ENCODE measurements at places on chromosomes 1 and 21.

DNA sequence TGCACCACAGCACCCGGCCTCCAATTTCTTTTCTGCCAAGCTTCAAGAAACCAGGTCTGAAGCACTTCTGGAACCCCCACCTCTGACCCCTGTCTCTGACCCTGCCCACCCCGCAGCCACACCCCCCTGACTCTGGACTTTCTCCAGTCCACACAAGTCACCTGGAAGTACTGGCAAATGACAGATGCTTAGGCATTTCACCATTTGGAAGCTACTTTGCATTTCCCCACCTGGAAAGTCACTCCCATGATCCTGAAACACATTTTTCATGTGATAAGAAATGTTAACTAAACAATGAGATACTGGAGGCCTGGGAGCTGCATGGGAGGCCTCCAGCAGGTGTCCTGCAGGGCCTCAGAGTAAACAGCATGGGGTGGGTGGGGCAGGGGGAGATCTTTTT, 45.7 kb downstream of the NTPCR start:
- DNase-seq = no peak

DNA sequence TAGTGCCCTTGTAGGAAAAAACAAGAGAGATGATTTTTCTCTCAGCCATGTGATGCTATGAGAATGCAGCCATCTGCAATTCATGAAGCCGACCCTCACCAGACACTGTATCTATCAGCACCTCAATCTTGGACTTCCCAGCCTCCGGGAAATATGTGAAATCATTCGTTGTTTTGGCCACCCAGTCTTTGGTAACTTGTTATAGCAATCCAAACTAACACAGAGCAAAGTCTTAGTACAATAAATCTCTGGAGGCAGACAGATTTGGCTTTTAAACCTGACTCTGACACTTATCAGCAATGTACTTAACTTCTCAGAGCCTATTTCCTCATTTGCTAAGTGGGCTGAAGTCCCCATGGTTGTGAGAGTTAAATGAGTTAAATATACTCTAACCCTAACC, 5.1 kb upstream of the MED18 start:
- no peak for DNase-seq

GRCh38 chr1:40187399-40187798, 26.2 kb downstream of the RLF start:
- no peak for DNase-seq

GRCh38 chr21:29313662-29314408, 15.1 kb downstream of the BACH1 start:
- no peak for DNase-seq

DNA sequence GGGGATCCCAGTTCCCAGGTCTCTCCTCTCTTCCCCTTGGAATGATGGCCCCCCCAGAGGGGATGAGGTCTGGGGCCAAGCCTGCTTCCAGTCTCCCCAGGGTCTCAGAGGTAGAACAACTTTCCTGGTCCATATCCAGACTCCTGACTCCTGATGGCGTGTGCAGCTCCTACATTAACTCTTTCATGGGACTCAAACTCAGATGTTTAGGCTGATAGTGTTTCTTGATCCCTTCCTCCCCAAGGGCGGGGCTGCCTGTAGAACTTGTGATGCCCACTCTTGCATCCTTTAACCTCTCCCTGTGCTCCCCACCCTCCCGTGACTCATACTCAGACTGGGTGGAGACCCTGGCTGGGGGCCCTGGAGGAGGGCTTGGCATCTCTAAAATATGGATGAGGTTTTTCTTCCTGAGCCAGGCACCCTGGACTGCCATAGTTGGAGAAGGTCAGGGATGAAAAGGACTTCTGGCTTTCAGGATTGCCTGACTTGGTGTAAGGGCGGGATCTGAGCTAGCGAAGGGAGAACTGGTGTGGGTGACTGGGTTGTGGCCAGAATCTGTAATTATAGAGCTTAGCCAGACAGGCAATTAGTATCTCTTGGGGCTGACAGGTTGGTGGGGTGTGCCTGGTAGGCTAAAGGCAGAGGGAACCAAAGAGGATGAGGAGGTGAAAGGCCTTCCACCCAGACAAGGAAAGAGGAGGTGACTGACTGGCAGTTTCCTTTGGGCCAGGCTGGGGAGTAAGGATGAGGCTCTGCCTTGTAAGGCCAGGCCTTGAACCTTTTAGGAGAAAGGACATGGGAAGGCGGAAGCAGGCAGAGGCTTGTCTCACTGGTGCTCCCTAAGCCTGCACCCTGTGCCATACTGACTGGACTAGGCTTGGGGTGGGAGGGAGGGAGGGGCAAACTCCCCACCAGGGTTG, 1.5 kb downstream of the ATP8B2 start:
- DNase-seq = peak; percentile 20

Measured in suppressor macrophage treated with lipopolysaccharide for 4 hours (primary cell).